Chondrocyte (in vitro differentiated cells): ENCODE measurements at places on chromosomes 2 and 18. TPM values are rescaled to one million over a fixed set of nuclear protein-coding genes. Genes with fewer than 3 reads are reported as not detected.

GRCh38 chr2:76450024-76450475, 739.3 kb upstream of the GCFC2 start:
- no peak for DNase-seq

GRCh38 chr2:224379986-224380385, 21.9 kb downstream of the FAM124B start:
- DNase-seq, result no peak

Gene CTAGE1
- total RNA-seq, result 0.12 to 0.13 TPM in 2 of 3 replicates, not detected in the other

GRCh38 chr18:26262156-26262555, 35.9 kb downstream of the TAF4B start:
- DNase-seq, result no peak

GRCh38 chr2:111178730-111179405, 58.2 kb downstream of the BCL2L11 start:
- no peak for DNase-seq

- no peak for DNase-seq
These were observed 48.5 kb upstream of the ASPRV1 start for GRCh38 chr2:70009762-70010575.

DNA sequence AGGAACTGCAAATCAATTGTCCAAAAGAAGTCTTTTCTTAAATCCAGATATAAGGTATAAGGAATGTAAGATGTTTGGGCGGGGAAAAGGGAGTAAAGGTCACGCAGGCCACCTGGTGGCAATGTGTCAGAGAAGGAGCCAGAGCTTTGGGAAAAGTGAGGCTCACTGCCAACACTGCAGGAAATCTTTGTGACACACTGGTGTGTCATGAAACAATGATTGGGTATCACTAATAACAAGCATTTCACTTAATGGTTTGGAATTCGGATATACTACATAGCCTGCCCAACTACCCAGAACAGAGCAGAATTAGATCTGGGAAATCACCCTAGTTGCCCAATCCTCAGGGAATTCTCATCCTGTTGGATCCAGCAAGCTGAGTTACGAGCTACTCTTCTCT, 61.0 kb downstream of the RBMS1 start:
- no peak for DNase-seq
